ENCODE measurements at places on chromosomes 1 and 21.

DNA sequence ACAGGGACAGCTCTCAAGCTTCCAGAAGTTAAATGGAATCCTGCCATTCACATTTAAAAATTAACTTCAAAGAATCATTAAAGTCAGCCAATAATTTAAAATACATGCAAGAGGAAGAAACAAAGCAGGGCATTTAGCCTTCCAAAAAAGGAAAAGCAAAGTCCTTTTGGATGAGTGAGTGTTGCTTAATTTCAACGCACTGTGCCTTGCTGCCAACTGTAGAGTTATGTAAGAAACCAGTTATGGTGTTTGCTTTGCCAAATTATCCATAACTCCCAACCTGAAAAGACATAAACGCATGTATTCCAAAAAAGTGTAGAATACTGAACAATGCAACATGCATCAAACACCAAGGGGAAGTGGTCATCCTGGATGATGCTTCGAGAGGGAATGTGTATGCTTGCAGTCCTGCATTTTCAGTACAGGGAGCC lies 16.1 kb upstream of the KCNE1 start:
- DNase-seq: no peak

DNA sequence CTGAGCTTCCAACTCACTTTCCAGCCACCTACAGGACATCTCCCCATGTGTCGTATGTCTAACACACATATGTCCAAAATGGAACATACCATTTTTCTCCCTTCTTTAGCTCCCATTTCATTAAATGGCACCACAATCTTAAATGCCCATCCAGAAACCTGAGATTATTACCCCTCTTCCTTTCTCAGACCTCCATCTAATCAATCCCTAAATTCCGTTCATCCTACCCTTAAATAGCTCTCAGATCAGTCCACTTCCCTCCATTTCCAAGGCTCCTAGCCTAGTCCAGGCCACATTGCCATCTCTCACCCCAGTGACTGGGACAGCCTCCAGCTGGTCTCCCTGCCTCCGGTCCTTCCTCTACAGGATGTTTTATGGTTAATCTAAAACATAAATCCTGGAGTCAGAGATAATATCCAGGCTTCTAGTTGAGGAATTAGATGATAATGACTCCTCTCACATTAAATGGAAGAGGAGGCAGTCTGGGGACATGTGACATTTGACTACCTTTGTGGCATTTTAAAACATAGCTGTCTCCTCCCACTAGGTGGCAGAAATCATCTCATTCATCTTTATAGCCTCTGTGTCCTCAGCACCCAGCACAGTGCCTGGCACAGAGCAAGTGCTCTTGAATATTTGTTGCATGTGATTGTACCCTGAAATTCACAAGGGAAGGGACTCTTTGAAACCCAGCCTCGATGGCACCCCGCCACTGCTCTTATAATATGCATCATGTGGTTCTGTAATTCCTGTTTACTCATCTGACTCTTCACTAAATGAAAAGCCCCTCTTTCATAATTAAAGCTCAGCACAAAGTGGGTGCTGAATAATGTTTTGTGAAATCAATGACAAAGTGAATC lies 102.3 kb downstream of the TMEM53 start:
- DNase-seq: no peak

DNA sequence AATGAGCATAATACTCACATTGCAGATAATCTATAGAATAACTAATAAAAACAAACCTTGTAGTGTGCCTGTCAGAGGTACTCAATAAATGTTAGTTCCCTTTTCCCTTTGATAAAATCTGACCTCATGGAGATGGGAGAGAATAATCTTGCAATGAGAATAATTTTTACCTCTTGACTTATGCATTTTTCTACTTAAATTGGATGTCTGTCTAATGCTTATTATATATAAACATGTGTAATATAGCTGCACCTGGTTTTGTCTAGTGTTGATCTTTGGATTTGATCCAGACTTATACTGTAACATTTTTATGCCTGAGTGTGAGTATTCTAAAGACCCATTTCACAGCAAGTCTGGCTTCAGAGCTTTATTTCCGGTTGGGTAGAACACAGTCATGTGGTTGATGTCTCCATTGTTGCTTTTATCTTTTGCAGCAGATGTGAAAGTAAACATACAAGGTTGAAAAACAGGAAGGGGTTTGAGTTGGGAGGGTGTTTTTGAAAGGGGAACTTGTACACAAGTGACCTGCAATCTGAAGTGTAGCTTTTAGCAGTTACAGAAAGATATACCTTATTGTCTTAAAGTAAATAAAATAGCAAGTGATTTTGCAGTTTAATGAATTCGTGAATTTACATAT lies 12.4 kb downstream of the EPB41 start:
- no peak for DNase-seq

DNA sequence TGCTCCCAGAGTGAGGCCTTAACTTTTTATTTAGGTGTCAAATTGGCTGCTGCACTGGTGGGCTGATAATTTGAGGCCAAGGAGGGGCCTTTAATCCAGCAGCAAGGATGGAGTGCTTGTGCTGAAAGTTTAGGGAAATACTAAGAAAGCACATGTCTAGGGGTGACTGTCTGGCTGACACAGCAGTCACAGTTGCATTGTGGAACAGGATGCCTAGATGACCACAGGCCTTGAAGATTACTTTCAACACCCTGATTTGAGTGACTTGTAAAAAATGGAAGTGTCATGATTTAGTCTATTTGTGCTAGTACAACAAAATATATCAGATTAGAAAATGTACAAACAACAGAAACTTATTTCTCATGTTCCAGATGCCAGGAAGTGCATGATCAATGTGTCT lies 57.7 kb downstream of the ZNF697 start:
- no peak for DNase-seq

DNA sequence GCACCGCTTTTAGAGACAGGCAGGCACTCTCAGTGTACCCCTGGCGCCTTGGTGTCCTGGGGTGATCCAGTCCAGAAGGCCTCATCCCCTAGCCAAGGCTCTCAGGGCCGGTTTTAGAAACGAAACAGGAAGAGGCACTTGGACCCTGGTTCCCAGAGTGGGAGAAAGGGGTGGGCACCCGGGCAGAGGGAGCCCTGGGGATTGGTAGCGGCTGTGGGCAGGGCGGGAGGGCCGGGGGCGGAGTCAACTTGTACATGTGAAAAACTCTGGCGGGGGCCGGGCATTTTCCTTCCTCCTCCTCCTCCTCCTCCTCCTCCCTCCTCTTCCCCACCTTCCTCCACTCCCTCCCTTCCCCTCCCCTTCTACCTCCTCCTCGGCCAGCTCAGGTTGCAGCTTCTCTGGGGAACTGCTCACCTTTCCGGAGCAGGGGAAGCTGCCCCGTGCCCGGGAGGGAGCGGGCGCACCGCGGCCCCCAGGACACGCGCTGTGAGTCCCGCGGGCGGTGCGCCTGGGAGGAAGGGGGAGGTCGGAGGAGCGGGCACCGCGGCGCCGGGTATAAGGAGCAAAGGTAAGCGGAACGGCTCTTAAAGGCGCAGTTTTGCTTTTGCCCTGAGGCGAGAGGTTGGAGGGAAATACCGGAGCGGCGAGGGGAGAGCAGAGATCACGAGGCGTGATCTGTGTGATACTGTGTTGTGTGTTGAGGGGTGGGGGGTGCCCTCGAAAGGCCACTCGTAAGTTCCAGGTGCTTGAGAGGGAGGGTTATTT lies at the start of gene CDK18:
TSS of gene CDK18 (plus strand) at position 359 of the 765 bp plus-strand sequence. CDS start 18,499 bp downstream, outside the sequence.
- DNase-seq: no peak

- DNase-seq: no peak
Measured at GRCh38 chr1:5444396-5444795, 547.8 kb downstream of the NPHP4 start.

- DNase-seq: no peak
Measured at GRCh38 chr21:16911166-16911607, 601.7 kb upstream of the CXADR start.

- DNase-seq: no peak
Measured at GRCh38 chr1:78830321-78830720, 176.2 kb downstream of the ADGRL4 start.

GRCh38 chr1:209854196-209854595 lies 26.4 kb downstream of the UTP25 start:
- DNase-seq: no peak

DNA sequence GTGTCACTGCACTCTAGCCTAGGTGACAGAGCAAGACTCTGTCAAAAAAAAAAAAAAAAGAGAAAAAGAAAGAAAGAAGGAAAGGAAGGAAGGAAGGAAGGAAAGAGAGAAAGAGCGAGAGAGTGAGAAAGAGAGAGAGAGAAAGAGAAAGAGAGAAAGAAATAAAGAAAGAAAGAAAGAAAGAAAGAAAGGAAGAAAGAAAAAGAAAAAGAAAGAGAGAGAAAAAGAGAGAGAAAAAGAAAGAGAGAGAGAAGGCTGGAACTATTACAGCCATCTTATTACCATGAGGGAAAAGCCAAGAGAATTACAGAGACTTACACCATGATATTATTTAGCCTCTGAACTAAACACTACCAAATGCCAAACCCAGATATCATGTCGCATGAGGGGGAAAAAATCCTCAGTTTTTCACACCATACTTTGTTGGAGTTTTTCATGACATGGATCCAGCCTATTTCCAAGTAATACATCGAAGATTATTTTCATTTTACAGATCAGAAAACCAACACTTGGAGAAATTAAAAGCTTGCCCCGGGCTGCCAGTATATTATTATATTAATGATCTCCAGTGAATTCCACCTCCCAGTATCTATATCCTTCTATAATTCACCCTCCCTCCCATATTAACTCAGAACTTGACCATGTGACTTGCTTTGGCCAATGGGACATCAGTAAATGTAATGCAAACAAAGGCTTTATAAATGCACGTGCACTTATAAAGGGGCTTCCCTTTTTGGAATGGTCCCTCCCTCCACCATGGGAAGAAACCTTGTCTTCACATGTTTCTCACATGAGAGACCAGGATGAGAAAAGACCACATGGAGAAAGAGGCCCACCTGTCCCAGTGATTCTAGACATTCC lies 148.6 kb downstream of the MIS18A start:
- no peak for DNase-seq

GRCh38 chr21:24636696-24637095 lies 970.6 kb downstream of the MRPL39 start:
- no peak for DNase-seq

DNA sequence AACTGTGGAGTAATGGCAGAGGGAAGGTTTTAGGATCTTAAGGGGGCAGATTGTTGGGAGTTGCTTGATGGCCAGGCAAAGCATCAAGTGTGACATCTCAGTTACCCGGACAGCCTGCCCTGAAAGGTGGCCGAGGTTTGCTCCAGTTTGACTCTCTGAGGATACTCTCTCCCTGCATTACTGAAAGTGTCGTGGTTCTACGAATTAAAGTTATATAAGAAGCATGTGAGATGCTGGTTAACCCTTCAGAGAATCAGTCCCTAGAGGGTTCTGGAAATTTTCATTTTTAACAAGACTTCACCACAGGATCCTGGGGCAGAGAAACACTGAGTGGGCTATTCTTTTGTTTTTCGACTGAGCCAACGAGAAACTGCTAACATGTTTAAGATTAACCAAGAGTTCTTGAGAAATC lies 689 bp upstream of the ZNF644 start:
- no peak for DNase-seq

DNA sequence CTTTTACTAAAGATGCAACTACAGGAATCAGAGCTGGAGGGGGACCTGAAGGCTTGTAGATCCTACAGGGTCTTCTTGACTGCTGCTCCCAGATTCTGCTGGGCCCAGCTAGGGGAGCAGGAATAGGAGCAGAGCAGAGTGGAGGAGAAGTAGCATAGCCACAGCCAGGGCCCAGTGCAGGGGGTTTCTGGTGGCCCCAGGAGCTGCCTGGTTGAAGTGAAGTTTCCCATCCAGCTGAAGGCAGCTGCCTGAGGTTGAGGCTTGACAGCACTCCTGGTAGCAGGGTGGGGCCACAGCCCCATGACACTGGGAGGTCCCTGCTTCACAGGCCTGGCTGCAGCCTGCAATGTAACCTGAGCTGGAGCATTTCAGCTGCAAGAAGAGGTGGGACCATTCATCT lies 2.0 kb upstream of the INPP5B start:
- DNase-seq: no peak
